ENCODE measurements at places on chromosomes 12 and 14. TPM values are rescaled to one million over a fixed set of nuclear protein-coding genes. Genes with fewer than 3 reads are reported as not detected.

DNA sequence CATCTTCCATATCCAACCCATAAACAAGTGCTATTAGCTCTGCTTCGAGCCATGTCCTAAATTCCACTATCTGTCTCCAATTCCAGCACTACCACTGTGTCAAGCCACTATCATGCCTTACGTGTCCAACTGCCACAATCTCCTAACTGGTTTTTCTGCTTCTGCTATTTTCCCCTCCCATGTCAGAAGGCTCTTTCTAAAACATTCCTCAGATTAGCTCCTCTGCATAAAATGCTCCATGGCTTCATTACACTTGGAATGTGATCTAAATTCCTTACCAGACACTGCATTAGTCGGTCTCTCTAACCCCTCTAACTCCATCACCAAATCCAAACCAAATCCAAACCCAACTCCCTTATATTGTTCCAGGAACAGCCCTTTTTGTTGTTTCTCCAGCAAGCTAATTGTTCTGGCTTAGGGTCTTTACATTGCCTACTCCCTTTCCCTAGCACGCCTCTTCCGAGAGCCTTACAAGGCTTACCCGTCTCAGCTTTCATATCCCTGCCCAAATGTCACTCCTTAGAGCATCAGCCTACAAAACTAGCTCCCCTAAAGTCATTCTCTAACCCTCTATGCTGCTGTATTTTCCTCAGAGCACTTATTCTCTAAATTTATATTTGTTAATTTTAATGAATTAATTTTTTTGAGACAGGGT is 139.7 kb downstream of the HELB start:
- peaks cover 2% of the 10 kb centered on the region for H3K4me1 ChIP-seq
- no peak overlapping the region for H3K27ac ChIP-seq
- no peaks in the 10 kb centered on the region for H3K27me3 ChIP-seq
- H3K36me3 ChIP-seq: no peaks in the 10 kb centered on the region
- H3K4me3 ChIP-seq: no peak overlapping the region
- DNase-seq: no peak

FOXA1 gene
- 0.20 TPM for total RNA-seq

GRCh38 chr14:102757646-102758045 is 19.6 kb upstream of the TRAF3 start:
- H3K36me3 ChIP-seq: no peaks in the 10 kb centered on the region
- DNase-seq: no peak
- no peaks in the 10 kb centered on the region for H3K27me3 ChIP-seq

- no peak overlapping the region for H3K27ac ChIP-seq
- H3K4me3 ChIP-seq: no peak overlapping the region
- no peaks in the 10 kb centered on the region for H3K4me1 ChIP-seq
- H3K36me3 ChIP-seq: no peaks in the 10 kb centered on the region
- no peak for DNase-seq
- H3K27me3 ChIP-seq: no peaks in the 10 kb centered on the region
Observed at GRCh38 chr12:42407306-42407705, 81.3 kb downstream of the PPHLN1 start.

DNA sequence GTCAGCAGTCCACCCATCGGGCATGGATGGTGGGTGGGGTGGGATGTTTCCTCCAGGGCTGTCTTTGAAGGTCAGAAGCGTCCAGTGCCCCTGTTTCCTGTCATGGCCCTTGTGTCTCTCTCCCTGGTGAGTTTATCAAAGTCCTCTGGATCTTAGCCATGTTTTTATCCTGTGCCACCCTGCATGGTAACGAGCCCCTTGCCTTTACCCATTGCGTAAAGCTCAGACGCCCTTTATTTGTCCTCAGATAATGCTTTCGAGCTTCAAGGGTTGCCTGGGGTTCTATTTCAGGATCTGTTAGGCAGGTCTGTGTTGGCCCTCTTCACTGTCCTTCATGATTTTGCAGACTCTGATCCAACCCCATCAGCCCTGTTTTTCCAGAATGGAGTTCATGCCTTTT is 172.9 kb downstream of the TSPAN9 start:
- H3K27me3 ChIP-seq: no peaks in the 10 kb centered on the region
- no peaks in the 10 kb centered on the region for H3K36me3 ChIP-seq
- H3K4me3 ChIP-seq: no peak overlapping the region
- H3K27ac ChIP-seq: no peak overlapping the region
